ENCODE measurements at places on chromosomes 11 and 22.

- no peak for DNase-seq
Measured at GRCh38 chr11:64208796-64209562, 2.5 kb downstream of the FERMT3 start.

GRCh38 chr11:3905080-3905953, 49.9 kb downstream of the STIM1 start:
- DNase-seq, result no peak

- DNase-seq, result no peak
Measured at GRCh38 chr22:23302171-23303002, 122.1 kb downstream of the BCR start.

- no peak for DNase-seq
Measured at GRCh38 chr11:29018631-29019030, 910.4 kb downstream of the METTL15 start.

DNA sequence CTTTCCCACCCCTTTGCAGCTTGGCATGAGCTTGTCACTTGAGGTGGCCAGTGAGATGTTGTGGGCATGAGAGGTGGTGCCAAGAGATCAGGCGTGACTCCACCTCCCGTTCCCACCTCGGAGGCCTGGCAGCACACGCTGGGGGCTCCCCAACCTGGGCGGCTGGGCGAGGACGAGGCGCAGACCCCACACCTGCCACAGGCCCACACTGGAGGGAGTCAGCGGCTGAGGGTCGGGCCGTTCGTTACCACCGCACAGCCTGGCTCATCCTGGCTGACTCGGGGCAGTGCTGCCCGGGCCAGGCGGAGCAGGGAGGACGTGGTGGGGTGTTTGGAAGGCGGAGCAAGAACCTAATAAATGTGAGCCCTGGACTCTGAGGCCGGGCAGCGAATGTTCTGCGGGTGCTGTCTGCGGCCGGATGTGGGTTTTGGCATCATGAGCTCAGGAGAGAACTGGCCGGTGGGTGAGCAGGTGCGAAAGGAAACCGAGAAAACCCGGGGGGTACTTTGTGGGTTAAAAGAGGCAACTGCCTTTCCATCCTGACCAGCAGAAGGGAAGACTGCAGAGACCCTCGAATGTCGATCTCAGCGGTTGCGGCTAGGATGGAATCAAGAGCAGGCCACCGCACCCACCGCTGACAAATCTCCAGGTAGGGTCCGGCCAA, 10.2 kb upstream of the IFITM3 start:
- peak; percentile 36 for DNase-seq

DNA sequence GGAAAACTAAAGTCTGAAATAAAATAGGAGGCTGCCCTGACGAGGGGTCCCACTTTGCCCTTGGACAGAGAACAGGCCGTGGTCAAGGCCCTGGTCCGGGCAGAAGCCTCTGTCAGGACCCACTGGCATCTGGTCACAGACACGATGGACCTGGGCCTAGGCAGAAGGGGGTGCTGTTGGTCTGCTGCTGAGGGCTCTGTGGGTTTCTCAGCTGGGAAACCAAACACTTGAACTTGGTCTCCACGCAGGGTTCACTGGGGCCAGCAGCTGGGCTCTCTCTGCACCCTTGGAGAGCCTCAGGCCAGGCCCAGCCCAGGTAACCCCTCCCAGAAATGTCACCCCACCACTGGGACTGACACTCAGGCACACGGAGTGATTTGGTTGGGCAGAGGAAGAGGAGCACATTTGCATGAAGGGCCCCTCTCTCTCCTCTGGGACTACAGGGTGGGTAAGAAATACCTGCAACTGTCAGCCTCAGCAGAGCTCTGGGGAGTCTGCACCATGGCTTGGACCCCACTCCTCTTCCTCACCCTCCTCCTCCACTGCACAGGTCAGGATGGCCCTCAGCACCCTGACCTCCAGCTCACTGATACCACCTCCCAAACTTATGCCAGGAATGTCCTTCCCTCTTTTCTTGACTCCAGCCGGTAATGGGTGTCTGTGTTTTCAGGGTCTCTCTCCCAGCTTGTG, 48.1 kb upstream of the TOP3B start:
- DNase-seq, result peak; percentile 86

DNA sequence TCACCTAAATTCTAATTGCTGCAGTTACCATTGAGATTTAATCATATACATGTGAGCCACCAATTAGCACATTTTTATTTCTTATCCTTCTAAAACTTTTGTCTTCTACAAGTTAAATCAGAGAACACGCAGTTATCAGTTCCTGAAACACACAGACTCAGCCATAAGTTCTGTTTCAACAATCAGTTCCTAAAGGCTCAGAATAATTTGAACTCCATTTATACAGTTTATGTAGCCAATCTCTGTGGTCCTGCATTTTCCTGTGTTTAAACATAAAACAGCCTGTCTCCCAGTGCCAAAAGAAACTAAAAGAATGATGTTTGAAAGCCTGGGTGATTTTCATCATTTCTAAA, 2.9 kb downstream of the PLAAT3 start:
- no peak for DNase-seq

DNA sequence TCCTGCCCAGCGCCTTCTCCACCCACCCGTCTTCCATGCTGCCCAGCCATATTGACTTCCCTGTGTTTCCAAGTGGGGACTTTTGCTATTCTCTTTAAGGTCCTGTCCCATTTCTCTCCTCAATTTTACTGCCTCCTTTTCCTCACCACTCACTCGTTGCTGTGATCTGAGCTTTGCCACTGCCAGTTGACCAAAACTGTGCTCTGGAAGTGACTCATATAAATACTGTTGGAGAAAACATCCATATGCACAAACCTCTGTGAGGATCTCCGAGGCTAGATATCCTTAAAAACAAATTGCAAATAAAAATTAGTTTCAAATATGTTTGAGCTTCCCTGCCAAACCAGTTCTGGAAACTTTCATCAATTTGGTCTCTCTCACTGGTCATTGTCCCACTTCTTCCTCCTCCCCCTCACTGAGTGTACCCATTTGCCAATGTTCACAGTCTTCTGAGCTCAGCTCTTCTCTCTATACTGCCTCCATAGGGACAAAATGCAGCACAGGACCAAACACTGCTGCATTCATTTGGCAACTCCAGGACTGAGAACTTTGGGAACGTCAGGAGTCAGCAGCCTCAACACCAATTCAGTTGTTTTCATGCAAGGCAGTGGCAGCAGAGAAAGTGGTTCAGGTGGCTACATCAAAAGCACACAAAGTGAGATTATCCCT, 34.0 kb upstream of the MMP13 start:
- DNase-seq, result no peak

- DNase-seq, result no peak
Measured at GRCh38 chr11:102284008-102284407, 33.3 kb upstream of the BIRC3 start.

DNA sequence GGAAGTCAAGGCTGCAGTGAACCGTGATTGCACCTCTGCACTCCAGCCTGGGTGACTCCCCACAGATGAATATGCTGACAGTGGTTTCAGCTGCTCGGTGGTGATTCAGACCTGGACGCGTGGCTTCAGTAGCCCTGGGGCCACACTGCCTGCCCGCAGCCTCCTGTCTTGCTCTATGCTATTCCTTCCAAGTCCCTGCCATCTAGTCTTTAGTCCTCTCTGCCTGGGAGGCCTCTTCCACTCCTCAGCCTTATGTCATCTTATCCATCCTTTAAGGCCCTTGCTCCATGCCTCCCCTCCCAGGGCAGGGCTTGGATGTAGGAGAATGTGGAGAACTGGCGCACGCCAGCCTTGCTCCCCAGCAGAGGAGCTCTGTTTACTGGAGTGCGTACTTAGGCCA, 23.0 kb downstream of the YDJC start:
- no peak for DNase-seq

GRCh38 chr11:120689596-120690275, 178.2 kb downstream of the GRIK4 start:
- no peak for DNase-seq

- peak; percentile 38 for DNase-seq
Measured at GRCh38 chr11:67998150-67999045, 5.5 kb downstream of the UNC93B1 start.

GRCh38 chr22:29768052-29768693, 1.0 kb downstream of the UQCR10 start:
- DNase-seq, result no peak

- DNase-seq, result peak; percentile 81
Measured at GRCh38 chr11:128948583-128948982, 5.9 kb upstream of the TP53AIP1 start.

Data from endodermal cell (in vitro differentiated cells).